G401 (cell line): ENCODE measurements at places on chromosomes 1 and 21. TPM values are rescaled to one million over a fixed set of nuclear protein-coding genes. Genes with fewer than 3 reads are reported as not detected.

BMP8B gene
- total RNA-seq, result 1.4 and 1.8 TPM in 2 replicates

- DNase-seq, result no peak
Measured at GRCh38 chr1:156689953-156690674, 12.9 kb upstream of the NES start.

DNA sequence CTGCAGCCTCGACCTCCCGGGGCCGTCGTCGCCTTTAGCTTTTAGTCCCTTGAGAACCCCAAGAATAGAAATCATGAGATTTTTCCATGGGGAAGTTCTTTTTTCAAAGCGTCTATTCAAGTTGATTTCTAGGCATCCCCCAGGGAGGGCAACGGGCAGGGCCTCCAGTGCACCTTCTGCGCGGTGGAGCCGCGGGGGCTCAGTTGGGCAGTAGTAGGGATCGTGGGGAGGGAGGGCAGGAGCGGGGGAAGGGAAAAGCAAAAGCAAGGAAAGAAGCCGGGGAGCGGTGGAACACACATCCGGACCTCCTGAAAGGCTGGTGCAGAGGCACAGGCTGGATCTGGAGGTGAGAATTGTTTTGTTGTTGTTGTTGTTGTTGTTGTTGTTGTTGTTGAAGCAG is 103.4 kb downstream of the PPIAL4G start:
- no peak for DNase-seq

GRCh38 chr1:43037466-43037865 is 78.8 kb upstream of the SLC2A1 start:
- DNase-seq, result no peak

TFF3 gene
- total RNA-seq, result not detected in 2 replicates

DNA sequence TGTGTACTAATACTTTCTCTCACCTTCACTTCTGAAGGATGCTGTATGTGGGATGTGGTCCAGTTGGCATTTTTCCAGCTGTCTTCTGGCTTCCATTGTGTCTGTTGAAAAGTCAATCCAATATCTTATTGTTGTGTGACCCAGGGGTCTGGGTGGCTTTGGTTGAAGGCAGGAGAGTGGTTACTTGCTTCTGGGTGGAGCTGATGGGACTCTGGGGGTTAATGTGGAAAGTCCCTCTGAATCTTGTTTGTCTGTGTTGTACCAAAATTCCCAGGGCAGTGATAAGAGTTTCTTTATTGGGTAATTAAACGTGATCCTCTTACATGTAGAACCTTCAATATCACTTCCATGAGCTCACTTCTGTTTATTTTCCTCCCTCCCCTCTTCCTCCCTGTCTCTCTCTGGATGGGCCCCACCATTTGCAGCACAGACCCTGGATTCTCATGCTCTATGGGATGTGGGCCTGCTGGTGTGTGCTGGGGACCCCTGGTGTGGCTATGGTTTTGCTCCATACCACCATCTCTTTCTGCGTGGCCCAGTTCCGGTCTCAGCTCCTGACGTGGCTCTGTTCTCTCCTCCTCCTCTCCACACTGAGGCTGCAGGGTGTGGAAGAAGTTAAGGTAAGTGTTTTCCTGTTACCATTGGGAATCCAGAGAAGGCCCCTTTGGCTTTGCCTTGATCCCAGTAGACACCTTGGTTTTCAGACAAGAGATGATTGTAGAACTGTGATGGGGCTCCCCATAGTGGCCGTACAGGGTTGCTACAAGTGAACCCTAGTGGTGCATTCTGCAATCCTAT is 71.5 kb downstream of the HHAT start:
- peak; percentile 66 for DNase-seq

HENMT1 gene
- total RNA-seq, result not detected in 2 replicates

DNA sequence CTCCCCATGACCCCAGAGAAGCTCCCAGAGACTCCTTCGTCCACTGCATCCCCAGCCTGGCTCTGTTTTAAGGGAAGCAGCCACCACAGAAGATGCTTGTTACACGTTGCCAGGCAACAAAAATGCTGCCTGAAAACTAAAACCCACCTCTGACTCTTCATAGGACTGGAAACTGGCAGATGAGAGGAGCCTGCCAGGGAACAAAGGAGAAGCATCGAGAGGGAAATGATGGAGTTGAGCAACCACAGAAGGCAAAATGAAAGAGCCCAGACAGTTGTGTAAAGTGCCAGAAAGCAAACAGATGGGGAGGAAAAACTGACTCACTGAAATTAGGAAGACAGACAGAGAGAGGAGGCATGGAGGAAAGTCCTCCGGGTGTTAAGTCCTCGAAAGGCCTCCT is 118.4 kb downstream of the KCNN3 start:
- DNase-seq, result peak; percentile 23

ELOVL1 gene
- total RNA-seq, result 65.2 and 69.7 TPM in 2 replicates

DNA sequence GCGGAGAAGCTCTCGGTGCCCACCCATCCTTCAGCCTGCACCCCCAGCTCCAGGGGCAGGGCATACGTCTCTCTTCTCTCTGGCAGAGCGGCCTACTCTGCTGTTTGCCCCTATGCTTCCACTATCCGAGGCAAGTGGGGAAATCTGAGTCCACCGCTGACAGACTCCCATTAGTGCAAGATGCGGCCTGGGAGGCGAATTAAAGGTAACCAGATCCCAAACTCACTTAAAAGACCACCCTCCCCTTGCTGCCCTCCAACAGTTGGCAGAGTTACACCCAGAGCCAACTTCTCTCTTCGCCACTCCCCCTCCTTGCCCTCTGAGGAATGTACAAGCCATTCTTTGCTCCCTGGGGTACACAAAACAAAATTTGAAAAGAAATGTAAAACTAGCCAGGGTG is 6.4 kb downstream of the FOXD3 start:
- DNase-seq, result no peak

GRCh38 chr1:33042831-33043230 is 6.1 kb upstream of the AK2 start:
- DNase-seq, result peak; percentile 98

- DNase-seq, result no peak
Measured at GRCh38 chr1:185016880-185017279, 28.5 kb upstream of the RNF2 start.

GRCh38 chr1:43564551-43565348 is 34.1 kb downstream of the PTPRF start:
- DNase-seq, result no peak

GRCh38 chr1:26274801-26275425 is 5.0 kb upstream of the SH3BGRL3 start:
- DNase-seq, result no peak

DNA sequence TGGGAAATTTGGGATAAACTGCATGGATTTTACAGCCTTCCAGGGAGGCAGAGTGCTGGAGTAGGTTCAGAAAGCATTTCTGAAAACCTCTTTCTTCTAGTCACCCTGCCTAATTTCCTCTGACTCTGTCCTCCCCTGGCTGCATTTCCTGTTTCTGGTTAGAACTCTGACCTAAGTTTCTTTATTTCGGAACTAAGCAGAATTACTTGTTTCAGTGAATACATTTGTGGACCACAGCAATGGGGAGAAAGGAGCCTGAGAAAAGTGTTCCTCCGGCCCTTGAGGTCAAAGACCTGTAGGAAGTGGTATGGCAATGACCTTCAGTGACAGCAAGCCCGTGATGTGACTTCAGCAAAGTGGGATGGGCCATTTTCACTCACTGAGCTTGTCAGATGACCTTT is 173.4 kb upstream of the RUNX1 start:
- DNase-seq, result no peak

DNA sequence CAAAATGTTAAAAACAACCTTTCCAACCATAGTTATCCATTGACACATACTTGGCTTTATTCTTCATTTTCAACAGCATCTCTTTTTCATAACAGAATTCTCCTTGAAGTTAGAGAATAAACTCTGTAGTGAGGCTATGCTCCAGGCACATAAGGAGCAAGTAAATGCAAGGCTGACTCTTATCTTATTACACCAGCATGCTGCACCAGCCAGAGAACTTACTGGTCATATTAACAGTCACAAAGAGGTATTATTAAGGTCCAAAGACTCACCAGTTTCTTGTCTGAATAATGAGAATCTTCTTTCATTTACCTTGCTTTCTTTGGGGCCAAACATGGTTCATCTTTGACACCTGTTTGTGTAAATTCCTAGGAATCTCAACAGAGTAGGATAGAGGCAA is 71.3 kb upstream of the IVNS1ABP start:
- no peak for DNase-seq

ITPKB gene
- total RNA-seq, result 11.4 and 15.2 TPM in 2 replicates

ADGRL4 gene
- total RNA-seq, result not detected in 2 replicates

DNA sequence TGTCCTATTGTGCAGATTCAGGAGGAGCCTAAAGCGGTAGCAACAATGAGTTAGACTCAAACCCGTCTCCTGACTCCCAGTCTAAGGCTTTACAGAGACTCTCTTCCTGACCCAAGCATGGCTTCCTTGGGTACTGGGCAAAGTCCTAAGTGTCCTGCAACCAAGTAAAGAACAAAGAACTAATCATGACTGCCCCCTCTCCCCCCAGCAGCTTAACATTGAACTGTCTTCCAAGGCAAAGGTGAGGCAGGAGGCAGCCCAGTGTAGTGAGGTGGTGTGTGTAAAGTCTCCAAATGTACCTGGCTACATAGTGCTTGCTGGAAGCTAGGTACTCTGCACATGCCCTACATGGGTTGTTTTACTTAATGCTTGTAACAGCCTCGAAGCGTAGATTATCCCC is 2.3 kb downstream of the FABP3 start:
- DNase-seq, result peak; percentile 11

DNA sequence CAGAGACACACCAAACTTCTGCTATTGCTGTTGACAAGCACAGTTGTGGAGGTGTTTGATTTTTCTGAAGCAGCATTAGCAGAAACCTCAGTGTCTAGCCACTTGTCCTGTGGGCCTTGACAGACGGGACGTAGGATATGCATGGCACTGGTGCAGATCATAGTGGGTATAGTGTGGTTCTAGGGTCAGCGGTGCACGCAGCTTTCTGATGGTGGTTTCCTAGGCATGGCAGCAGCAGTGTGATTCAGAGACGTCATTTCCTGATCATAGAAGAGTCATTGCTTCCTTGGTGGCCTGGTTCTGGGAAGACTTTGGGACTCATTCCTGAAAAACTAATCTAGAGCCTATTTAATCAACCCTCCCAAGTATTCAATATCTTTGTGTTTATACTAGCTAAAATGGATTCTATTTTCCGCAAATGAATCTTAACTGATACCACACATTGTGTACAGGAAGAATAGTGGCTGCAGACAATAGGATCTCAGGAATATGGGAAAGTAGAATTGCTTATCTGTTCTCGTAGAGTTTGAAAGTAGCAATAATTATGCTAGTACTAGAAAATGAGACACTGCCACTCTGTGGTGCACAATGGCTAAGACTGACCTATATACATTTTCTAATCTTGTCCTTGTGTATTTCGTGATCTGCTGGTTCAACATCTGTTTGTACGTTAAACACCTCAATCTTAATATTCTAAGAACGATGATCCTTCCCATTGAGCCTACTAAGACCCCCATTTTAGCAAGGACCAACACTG is 2.8 kb upstream of the USP1 start:
- peak; percentile 11 for DNase-seq

SYPL2 gene
- not detected in 2 replicates for total RNA-seq

KLHDC9 gene
- 6.3 and 7.1 TPM in 2 replicates for total RNA-seq

CHRNB2 gene
- total RNA-seq, result not detected in 2 replicates

CFHR1 gene
- total RNA-seq, result not detected in 2 replicates

DNA sequence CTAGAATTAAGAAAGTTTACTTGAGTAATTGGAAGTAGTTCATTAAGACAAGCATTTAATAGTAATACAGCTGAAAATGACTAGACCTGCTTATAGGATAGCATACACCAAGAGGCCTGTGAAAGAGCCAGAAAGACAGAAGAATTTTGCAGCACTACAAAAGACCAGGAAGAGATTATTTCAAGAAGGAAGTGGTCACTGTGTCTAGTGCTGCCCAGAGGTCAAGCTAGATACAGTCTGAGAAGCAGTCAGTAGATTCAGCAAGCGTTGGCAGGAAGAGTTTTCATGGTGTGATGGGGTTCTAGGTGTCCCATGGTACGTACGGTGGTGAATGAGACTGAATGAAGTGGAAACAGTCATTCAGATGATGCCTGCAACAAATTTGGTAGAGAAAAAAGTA is 31.5 kb downstream of the RGS8 start:
- no peak for DNase-seq

PRAMEF26 gene
- not detected in 2 replicates for total RNA-seq
